ENCODE measurements at places on chromosomes 12 and 14. TPM values are rescaled to one million over a fixed set of nuclear protein-coding genes. Genes with fewer than 3 reads are reported as not detected.

- H3K27me3 ChIP-seq = no peaks in the 10 kb centered on the region
- no peaks in the 10 kb centered on the region for H3K36me3 ChIP-seq
- no peaks in the 10 kb centered on the region for H3K4me1 ChIP-seq
Observed at GRCh38 chr14:32259368-32260013, 56.4 kb upstream of the RNU6-8 start.

- H3K4me1 ChIP-seq = no peaks in the 10 kb centered on the region
- no peak for DNase-seq
- H3K36me3 ChIP-seq = no peaks in the 10 kb centered on the region
- no peak overlapping the region for H3K27ac ChIP-seq
Observed at GRCh38 chr14:78048120-78048519, 122.1 kb upstream of the NRXN3 start.

GRCh38 chr14:57461777-57462320 lies 31.8 kb downstream of the CCDC198 start:
- H3K27ac ChIP-seq = no peak overlapping the region
- no peaks in the 10 kb centered on the region for H3K4me1 ChIP-seq
- H3K27me3 ChIP-seq = no peaks in the 10 kb centered on the region
- H3K4me3 ChIP-seq = no peak overlapping the region

DNA sequence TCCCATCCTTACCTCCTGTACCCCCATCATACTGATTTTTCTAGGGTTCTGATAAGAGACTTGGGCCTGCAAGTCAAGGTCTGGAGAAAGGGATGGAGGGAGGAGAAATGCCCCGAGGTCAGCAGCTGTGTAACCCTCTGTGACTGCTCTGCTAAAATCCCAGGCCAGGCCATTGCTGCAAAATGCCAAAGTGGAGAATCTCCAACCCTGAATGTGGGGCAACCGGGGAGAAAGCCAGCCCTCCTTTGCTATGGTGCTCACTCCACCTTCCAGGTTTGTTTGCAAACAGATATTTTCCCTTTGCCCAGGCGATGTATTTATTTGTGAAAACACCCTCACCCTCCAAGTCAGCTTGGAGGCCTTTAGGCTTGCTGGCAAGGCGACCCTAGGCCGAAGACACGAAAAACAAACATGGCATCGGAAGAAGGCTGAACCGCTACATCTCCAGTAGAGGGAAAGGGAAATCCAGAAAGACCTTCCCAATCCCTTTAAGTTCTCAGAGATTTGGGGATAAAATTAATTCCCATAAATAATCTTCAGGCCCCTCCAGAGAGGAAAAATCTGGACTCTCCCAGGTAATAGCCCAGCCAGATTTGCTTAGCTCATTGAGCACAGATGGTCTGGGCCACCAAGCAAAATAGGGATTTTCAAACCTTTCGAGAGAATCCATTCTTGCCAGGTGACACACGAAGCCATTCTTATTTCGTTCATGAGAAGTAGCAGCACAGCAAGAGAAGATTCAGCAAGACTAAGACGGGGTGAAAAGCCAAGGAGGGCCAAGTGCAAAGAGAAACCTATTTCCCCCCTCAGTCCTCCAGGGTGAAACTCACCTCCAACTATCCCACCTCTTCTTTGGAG lies 1.3 kb upstream of the TBX5 start:
- no peaks in the 10 kb centered on the region for H3K4me1 ChIP-seq
- H3K27me3 ChIP-seq = peaks cover 100% of the 10 kb centered on the region
- no peak overlapping the region for H3K27ac ChIP-seq
- no peak for DNase-seq
- H3K4me3 ChIP-seq = no peak overlapping the region
- H3K36me3 ChIP-seq = no peaks in the 10 kb centered on the region

DNA sequence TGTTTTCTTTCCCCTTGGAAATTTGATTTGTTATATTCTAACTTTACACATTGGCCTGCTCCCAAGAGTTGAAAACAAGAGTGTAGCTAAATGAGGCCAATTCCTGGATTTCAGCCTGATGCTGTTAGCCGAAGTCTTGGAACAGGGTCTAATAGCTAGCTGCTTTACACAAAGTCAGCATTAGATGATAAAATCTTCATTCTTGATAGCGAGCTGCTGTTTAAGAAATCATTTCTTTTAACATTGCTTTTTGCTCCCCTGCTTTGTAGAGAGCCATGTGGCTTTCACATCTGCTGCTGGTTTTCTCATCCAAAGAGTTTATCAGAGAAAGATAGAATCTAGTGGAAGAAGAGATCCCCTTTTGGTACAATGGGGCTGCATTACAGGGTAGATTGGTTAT lies 22.3 kb downstream of the FBXW8 start:
- no peak overlapping the region for H3K27ac ChIP-seq
- H3K36me3 ChIP-seq = peaks cover 13% of the 10 kb centered on the region
- DNase-seq = no peak
- no peaks in the 10 kb centered on the region for H3K27me3 ChIP-seq
- no peak overlapping the region for H3K4me3 ChIP-seq

DNA sequence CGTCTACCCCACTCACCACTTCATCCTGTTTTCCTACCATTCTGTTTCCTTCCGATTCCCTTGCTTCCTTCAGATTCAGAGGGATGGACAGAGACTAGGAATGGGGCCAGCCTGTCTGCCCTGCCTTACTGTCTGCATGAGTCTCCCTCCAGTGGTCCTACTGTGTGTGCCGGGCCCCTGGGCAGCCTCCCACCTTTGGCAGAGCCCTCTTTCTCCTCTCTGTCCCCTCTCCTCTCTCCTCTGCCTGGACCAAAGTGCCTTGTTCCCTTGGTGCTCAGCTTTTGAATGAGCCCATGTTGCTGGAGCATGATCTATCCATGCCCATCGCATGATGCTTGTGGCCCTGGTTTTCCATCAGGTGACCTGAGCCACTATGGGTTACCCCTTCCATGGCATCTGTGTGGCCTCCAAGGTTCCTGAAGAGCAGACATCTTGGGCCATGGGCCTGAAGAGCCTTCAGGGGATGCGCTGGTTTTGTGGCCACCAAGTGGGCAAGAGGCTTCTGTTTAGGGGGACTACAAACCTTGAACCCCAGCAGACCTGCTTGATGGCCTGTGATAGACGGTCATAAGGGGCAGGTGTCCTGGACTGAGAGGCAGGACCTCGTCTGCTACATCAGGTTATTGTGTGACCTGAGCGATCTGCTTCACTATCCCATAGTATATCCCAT lies 54.2 kb upstream of the BCL11B start:
- no peaks in the 10 kb centered on the region for H3K4me1 ChIP-seq
- H3K36me3 ChIP-seq = no peaks in the 10 kb centered on the region
- no peak overlapping the region for H3K4me3 ChIP-seq
- H3K27ac ChIP-seq = no peak overlapping the region
- no peak for DNase-seq

DNA sequence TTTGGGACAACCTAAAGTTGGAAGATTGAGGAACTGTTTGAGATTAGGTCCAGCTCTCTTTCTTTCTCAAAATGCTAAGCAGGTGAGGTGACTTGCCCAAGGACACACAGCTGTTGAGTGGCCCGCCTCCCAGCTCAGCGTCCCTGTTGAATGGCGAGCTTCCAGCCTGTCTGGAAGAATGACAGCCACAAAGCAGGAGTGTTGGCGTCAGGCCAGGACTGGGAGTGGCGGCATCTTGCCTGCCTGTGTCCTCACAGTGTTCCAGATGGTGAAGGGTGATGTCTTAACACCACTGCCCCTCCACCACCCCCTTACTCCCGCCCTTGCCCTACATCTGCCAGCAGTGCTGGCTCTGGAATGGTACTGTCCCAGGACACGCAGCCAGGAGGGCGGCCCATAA lies 4.4 kb upstream of the CEBPE start:
- no peak overlapping the region for H3K4me3 ChIP-seq
- DNase-seq = no peak
- H3K27ac ChIP-seq = no peak overlapping the region
- H3K27me3 ChIP-seq = no peaks in the 10 kb centered on the region

DNA sequence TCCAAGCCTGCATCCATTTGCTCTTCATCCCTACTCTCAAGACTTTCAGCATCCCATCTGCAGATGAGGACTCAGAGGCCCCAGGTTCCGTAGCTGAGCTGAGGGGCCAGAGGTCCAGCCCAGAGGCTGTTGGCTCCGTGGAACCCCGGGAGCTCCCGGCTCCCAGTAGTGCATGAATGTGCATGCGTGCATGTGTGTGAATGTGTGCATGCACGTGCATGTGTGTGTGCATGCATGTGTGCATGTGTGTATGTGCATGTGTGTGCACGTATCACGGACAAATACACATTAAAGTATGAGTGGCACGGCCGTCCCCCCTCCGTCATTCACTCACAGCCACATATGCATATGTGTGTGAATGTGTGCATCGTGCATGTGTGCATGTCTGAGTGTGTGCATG lies 149.9 kb downstream of the KIF26A start:
- H3K36me3 ChIP-seq = no peaks in the 10 kb centered on the region
- no peak for DNase-seq

DNA sequence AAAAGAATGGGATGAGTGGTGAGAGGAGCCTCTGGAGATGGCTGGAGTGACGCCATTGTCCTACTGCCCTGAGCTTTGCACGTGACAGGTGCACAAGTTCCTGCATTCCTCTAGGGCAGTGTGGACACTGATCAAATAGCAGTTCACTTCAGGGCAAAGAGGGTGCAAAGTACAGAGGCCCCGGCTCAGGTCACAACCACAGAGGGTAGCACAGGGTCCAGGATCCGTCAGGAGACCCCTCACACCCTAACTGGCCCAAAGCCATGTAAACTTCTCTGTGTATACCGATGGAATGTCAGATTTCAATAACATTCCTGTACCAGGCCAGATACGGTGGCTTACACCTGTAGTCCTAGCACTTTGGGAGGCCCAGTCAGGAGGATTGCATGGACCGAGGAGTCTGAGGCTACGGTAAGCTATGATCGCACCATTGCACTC lies 10.4 kb upstream of the FBLN5 start:
- no peak overlapping the region for H3K27ac ChIP-seq
- no peaks in the 10 kb centered on the region for H3K4me1 ChIP-seq
- no peaks in the 10 kb centered on the region for H3K36me3 ChIP-seq
- no peaks in the 10 kb centered on the region for H3K27me3 ChIP-seq

DNA sequence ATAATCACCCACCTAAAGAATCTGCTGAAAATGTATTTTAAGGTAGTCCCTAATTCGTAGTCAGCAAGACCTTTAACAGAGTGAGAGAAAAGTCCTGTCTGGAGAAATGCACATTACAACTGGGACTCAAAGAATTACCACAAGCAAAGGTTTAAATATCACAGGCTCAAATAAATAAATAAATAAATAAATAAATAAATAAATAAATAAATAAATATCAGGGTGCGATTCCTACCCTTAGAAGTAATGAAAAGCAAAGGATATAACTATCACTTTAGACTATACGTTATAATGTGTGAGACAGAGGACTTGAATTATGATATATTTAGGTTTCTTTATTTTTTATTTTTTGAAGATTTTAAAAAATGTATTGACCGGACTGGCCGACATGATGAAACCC lies 522.5 kb upstream of the ATXN7L3B start:
- H3K4me1 ChIP-seq = no peaks in the 10 kb centered on the region
- no peak overlapping the region for H3K4me3 ChIP-seq
- no peaks in the 10 kb centered on the region for H3K27me3 ChIP-seq
- DNase-seq = no peak

Gene STAC3
- polyA plus RNA-seq = 7.0 TPM

- H3K4me1 ChIP-seq = no peaks in the 10 kb centered on the region
- no peak overlapping the region for H3K4me3 ChIP-seq
- no peaks in the 10 kb centered on the region for H3K36me3 ChIP-seq
- no peak overlapping the region for H3K27ac ChIP-seq
- no peak for DNase-seq
Observed at GRCh38 chr14:74531006-74531405, 37.4 kb downstream of the ISCA2 start.

Gene MGAT4C
- not detected for polyA plus RNA-seq

- H3K27ac ChIP-seq = no peak overlapping the region
- H3K36me3 ChIP-seq = peaks cover 47% of the 10 kb centered on the region
- H3K27me3 ChIP-seq = no peaks in the 10 kb centered on the region
- H3K4me1 ChIP-seq = peaks cover 3% of the 10 kb centered on the region
Observed at GRCh38 chr12:118189741-118190191, 53.8 kb downstream of the PEBP1 start.

DNA sequence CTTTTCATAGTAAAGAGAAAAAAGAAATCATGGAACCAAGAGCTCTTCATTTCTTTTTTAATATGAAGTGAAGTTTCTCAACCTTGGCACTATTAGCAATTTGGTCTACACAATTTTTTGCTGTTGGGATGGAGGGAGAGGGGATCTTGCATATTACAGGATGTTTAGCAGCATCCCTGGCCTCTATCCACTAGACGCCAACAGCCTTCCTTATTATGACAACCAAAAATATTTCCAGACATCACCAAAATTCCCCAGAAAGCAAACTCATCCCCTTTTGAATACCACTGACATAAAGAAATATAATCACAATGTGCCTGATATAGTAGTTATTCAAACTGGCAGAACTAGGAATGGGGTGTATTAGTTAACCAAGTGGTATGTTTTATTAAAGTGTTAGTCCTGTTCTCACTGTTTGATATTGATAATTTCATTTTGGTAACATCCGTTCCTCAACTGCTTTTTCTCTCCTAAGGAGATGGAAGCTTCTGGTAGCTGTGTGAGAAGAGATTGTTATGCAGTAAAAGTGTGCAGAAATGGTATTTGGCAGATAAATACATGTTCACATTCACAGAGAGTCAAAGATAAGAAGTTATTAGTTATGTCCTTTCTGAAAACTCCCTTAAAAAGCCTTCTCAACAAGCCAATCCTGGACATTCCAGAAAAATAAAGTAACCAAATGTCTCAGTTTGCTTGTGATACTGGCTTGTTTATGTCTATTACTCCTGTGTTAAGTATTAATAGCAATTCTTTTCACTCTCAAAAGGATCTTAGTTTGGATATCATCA lies 699.9 kb downstream of the C12orf50 start:
- H3K36me3 ChIP-seq = no peaks in the 10 kb centered on the region
- no peak overlapping the region for H3K4me3 ChIP-seq
- DNase-seq = no peak
- H3K27ac ChIP-seq = no peak overlapping the region
- H3K4me1 ChIP-seq = no peaks in the 10 kb centered on the region

GRCh38 chr14:61747342-61747741 lies 14.9 kb upstream of the SNAPC1 start:
- peaks cover 62% of the 10 kb centered on the region for H3K36me3 ChIP-seq
- DNase-seq = no peak
- peaks cover 27% of the 10 kb centered on the region for H3K4me1 ChIP-seq
- no peak overlapping the region for H3K27ac ChIP-seq

- peaks cover 10% of the 10 kb centered on the region for H3K4me1 ChIP-seq
- H3K27ac ChIP-seq = no peak overlapping the region
- H3K4me3 ChIP-seq = no peak overlapping the region
- no peaks in the 10 kb centered on the region for H3K27me3 ChIP-seq
Observed at GRCh38 chr14:100320157-100320856, 2.8 kb upstream of the SLC25A47 start.

Gene DAO
- not detected for polyA plus RNA-seq

DNA sequence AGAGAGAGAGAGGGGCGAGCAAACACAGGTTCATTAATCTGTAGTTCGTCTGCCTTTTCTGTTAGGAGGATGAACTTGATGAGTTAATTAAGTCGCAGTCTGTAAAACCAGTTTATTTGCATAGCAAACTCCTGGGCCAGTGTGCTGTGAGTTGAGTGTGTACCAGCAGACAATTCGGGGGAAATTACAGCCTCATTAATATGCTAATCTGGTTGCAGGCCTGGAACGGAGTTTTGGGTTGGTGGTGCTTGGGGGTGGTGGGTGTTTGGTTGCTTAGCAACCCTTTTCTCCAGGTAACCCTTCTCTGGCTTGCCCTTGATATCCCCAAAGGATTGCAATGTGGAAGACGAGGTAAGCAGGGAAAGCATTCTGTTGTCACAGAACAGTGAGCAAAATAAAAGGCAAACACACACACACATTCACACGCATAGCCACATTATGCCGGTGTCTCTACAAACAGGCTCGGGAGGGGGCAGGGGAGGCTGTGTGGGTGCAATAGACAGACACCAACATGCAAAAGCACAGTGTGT lies 29.2 kb upstream of the LHX5 start:
- H3K4me3 ChIP-seq = no peak overlapping the region
- H3K4me1 ChIP-seq = no peaks in the 10 kb centered on the region
- no peaks in the 10 kb centered on the region for H3K36me3 ChIP-seq
- DNase-seq = no peak
- no peak overlapping the region for H3K27ac ChIP-seq
- H3K27me3 ChIP-seq = peaks cover 16% of the 10 kb centered on the region

All from CD14-positive monocyte (primary cell).